Endothelial cell of umbilical vein (primary cell): ENCODE measurements at places on chromosomes 3 and 15. TPM values are rescaled to one million over a fixed set of nuclear protein-coding genes. Genes with fewer than 3 reads are reported as not detected.

DNA sequence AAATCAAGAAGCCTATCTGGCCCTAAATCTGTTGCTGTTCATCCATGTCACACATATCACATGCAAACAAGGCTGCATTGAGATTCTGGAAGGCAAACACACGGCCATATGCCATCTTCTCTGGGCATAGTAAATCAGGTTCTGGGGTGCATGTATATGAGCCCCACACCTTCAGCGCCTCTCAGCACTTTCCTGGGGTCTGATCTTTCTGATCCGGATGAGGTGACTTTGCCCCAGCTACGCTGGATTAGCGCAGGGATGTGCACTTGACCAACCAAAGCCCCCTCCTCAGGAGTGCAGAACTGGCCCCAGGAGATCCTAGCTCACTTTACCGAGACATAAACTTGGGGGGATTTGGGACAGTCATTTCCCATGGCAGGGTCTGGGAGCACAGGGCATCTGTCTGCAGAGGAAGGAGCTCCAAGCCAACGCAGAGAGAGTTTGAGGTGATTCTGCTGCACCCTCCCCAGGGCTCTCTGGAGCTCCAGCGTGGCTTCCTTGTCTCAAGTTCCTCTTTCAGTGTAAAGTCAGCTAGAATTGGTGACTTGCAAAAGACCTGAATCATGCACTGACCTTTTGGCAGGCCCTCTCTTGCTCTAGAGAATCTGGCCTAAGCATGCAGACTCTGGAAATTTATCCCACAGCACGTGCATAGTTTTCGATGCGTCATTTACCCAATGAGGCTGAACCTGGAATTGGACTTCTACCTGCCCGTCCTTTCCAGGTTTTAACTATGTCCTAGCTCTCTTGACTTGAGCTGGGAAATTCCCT is 63.5 kb upstream of the KLF13 start:
- no peak for DNase-seq

DNA sequence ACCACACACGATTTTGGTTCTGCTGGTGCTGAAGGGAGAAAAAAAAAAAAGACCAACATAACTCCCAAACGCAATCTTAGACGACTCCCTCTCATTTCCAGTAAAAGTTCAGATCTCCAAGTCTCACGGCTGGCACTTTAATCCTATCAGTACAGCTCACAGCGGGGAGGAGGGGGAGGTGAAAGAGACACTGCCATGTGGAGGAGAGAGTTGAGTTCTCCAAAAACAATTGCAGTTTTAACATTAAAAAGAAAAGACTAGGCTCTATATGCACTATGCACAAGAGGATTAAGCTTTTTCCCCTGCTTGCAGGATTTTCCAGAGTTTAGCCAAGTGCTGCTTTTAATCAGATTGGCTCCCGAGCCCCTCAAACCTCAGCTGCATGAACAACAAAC is 16.8 kb downstream of the BMF start:
- no peak for DNase-seq

- peak; percentile 77 for DNase-seq
Observed at GRCh38 chr3:30520699-30521098, 85.7 kb upstream of the TGFBR2 start.

- DNase-seq: peak; percentile 29
Observed at GRCh38 chr3:49469037-49469935, 781 bp upstream of the DAG1 start.

DNA sequence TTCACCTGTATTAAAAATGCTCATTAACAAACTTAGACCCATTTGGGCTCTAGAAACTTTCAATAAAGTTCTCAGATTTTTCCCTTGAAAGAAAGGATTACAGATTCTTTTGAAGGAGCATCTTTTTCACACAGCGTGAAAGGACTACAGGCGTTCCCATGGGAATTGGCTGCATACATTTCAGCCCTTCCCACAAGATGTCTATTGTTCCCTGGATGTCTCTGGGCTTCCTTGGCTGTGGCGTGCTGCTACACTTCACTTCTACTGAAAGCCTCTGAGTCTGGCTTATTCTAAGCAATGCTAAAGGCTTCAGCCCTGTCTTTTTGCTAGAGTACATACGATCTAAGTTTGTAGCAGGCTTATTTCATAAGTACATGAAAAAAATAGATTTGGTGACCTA is 1.4 kb downstream of the VEPH1 start:
- no peak for DNase-seq

Gene DGKG
- total RNA-seq: not detected in 2 replicates

Gene GSK3B
- 50.1 and 52.0 TPM in 2 replicates for total RNA-seq
